ENCODE measurements at places on chromosomes 7 and 10.

DNA sequence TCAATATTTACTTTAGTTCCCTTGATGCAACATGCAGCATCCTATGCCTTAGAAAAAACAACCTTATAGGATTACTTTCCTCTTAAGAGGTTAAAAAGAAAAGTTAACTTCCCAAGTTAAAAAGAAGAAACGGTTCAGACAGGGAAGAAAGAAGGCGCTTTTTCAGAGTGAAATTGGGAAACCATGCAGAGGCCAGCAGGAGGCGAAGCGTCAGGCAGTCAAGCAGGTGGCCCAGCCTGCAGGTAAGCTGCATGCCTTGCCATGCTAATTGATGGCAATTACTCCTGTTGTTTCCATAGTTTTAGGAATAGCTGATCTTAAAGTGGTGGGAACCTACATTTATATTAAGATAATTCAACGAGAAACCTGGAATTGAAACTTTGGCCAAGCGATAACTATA lies 302.6 kb upstream of the SP4 start:
- DNase-seq, result no peak

GRCh38 chr7:157668221-157668883 lies 331.5 kb downstream of the DNAJB6 start:
- DNase-seq, result no peak

- no peak for DNase-seq
Measured at GRCh38 chr10:70923696-70924095, 35.3 kb upstream of the PCBD1 start.

DNA sequence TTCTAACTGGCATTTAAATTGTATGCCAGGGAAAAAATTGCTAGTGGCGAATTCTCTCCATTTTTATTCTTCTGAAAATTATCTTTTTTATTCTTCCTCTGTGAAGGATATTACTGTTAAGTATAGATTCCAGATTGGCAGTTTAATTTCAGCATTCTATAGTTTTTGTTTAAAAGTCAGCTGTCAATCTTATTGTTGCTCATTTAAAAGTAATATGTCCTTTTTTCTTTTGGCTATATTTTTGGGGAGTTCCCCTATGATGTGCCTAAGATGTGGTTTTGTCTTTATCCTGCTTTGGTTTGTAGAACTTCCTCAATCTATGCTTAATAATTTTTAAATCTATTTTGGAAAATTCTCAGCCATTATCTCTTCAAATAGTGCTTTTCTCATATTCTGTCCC lies 135.9 kb downstream of the ARHGAP12 start:
- DNase-seq, result no peak

DNA sequence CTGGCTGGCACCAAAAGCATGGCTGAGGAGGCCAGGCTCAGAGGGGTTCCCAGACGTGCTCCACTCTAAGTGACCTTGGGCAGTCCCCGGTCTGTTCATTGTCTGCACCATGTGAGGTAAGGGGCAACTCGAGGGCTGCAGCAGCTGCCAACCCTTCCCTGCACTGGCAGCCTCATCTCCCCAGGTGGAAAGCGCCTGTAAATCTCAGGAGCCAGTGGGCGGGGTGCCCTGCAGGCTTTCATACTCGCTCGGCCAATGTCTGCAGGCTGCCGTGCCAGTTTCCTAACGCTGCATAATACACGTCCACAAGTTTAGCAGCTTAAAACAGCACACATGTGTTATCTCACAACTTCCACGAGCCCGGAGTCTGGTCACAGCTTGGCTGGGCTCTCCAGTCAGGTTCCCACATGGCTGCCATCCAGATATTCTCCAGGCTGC lies 12.6 kb upstream of the GDF10 start:
- DNase-seq, result no peak

DNA sequence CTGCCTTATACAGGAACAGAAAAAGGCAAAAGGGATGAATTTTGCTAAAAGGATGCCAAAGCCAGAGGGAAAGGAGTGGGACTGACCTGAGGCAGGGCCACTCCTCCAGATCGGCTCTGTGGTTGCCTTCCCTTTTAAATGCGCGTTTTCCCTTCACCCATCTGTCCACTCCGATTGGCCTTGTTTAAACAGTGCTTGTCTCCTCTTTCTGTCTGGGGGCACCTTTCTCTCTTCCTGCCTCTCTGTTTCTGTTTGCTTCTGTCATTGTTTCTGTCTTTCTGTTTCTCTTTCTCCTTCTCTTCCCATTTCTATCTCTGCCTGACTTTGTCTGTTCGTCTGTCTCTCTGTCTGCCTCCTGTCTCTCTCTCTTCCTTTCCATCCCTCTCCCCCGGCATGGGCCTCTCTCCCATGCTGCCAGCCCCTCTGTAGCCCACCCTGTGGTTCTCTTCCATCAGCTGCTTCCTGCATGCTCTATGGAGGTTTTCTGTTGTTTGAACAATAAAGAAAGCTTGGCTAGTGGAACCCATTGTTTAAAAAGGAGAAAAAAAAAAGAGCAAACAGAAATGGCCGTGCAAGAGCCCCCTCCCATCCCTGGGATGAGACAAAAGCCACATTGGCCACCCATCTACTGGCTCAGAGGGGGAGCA lies 29.5 kb upstream of the HSPB1 start:
- DNase-seq, result no peak

- DNase-seq, result no peak
Measured at GRCh38 chr10:93075369-93076221, 1.9 kb downstream of the CYP26A1 start.

- DNase-seq, result no peak
Measured at GRCh38 chr10:124740369-124741280, 3.6 kb downstream of the FAM53B start.

GRCh38 chr10:62613424-62613823 lies 191.1 kb upstream of the ADO start:
- DNase-seq, result no peak

- no peak for DNase-seq
Measured at GRCh38 chr7:71243736-71244410, 111.9 kb downstream of the GALNT17 start.

DNA sequence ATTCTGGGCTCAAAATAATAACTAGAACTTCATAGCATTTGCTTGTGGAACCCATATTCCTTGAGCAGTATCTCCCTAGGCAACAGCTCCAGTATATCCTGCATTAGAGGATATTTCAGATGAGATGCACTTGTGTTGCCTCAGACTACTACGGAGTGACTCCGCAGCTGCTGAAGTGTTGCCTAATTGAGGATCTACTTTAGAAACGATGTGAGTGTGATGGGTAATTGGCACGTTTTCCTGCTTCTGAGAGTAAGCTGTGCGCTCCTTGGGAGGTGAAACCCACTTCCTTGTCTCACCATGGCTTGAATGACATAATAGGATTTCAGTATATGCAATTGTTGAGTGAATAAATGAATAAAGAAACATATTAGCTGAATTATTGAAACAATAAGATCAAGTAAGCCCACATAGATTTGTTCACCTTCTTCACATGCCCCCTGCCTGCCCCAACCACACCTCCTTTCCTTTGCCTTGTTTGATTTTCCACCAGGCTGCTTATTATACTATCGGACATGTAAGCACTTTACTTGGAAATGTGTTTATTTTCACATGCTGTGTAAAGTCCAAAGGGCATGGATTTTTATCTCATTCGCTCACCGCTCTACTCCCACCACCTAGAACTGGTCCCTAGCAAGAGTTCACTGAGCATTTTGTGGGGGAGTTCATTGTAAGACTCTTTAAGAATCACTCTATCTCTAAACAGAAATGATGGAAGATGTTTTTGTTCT lies 303.8 kb downstream of the KCNMA1 start:
- DNase-seq, result no peak

DNA sequence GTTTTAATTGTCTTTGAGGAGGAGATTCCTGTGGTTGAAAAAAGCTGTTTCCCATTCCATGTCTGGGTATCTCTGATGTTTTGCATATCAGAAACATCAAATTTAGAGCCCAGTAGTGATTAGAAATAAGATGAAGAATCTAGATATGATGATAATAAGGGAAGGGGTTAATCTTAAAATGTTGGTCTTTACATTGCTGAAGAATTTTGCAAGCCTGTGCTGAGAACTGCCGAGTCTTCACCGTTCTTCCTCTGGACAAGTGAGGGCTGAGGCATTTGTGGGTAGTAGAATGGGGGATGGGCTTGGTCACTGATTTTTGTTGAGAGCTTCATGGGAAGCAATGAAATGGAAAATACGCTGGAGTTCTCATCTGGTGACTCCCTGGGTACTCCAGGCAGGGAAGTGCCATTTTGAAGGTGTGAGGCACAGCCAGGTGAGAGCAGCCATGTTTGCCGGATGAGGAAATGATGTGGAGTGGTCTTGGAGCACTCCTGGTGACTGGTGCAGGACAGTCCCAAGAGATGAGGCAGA lies 10.2 kb downstream of the TCF7L2 start:
- DNase-seq, result no peak

- no peak for DNase-seq
Measured at GRCh38 chr10:117218654-117219053, 21.4 kb downstream of the KCNK18 start.

DNA sequence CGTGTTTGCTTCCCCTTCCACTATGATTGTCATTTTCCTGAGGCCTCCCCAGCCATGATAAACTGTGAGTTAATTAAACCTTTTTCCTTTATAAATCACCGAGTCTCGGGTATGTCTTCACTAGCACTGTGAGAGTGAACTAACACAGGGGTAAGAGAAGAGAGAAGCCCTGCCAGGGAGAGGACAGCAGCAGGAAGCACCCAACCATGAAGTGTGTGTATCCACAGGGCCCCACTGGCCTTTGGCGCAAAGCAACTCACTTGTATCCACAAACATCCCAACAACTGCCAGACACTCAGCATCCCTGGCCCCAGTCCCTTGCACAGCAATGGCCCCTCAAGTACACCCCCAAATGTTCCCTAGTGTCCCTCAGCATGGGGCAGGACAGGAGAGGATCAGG lies 115.1 kb downstream of the MAD1L1 start:
- no peak for DNase-seq

DNA sequence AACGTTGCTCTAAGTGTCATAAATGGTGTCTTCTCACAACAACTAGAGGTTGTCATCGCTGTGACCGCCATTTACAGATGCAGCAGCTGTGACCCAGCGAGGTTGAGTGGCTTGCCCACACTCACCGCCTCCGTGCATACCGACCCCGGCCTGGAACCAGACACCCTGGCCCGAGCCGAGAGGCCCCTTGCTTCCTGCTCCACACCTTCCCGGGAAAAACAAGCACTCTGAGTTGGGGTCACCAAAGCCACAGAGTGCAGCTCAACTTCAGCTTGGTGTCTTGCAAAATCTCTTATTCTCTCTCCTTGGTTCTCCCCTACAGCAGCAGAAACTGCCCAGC lies 115.7 kb upstream of the PPP2R2D start:
- no peak for DNase-seq

DNA sequence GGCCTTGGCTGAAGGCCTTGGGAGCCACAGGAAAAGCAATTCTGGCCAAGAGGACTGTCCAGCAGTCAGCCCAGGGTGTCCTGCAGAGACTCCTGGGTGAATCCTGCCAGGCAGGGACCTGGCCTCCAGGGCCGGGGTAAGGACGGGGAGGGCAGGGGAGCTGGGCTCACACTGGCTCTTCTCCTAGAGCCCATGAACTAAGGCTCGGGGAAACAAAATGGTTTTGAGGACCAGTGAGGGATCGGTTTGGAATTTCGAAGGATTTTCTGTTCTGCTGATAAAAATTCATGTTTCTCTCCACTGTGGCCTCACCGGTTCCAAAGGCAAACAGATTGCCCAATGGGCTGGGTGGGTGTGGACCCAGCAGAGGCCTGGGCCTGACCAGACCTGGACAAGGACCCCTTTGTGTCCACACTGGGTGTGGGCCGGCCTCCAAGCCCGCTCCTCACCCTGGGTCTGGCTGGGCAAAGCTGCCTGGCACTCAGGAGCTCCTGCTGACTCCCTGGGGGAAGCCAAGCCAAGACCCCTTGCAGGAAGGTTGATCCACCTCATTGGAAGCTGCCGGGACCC lies 27.3 kb downstream of the FAM20C start:
- no peak for DNase-seq

GRCh38 chr10:69885379-69886013 lies 83.8 kb downstream of the COL13A1 start:
- no peak for DNase-seq

GRCh38 chr10:47198221-47198620 lies 101.8 kb upstream of the GDF10 start:
- DNase-seq, result no peak

DNA sequence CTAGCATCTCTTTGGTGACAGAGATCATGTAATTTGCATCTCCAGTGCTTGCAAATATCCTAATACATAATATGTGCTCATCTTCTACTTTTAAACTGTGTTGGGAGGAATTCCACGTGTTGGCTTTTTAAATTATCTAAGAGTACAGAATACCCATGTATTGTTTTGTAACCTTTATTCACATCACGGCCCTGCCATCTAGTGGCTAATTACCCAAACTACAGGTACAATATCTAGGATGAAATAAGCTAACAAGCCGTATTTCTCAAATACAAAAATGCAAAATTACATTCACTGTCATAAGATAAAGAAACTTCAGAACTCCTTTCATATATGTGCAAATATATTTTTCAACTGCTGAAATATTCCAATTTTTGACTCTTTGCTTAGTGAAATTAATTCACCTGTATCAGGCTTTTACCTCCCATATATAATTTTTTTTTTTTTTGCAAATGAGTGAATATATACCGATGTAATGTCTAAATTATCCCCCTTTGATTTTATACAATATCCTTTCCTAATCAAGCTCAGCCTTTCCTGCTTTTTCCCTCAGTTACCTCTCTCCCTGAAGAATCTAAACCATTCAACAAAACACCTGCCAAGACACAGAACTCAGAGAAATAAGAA lies 30.3 kb upstream of the LSM8 start:
- DNase-seq, result peak; percentile 33

GRCh38 chr10:2326411-2326810 lies 589.1 kb upstream of the ADARB2 start:
- DNase-seq, result no peak

- no peak for DNase-seq
Measured at GRCh38 chr7:116738378-116738777, 66.4 kb downstream of the MET start.

- no peak for DNase-seq
Measured at GRCh38 chr7:150343225-150343624, 1.8 kb upstream of the RARRES2 start.

- no peak for DNase-seq
Measured at GRCh38 chr10:78868861-78869260, 199.9 kb upstream of the ZMIZ1 start.
